ENCODE measurements at places on chromosomes 2 and 18. TPM values are rescaled to one million over a fixed set of nuclear protein-coding genes. Genes with fewer than 3 reads are reported as not detected.

The IL1R2 gene
- 0.17 TPM for total RNA-seq

The HOXD12 gene
- not detected for total RNA-seq

The CHRNG gene
- not detected for total RNA-seq

The MC2R gene
- total RNA-seq, result not detected

The TRABD2A gene
- 7.6 TPM for total RNA-seq

The SUMO1 gene
- 326 TPM for total RNA-seq

The LCT gene
- total RNA-seq, result not detected

The MAB21L4 gene
- total RNA-seq, result not detected

Measured in H7 (cell line).